Left renal pelvis (tissue), 4 donors: ENCODE measurements at places on chromosomes 12 and 14. TPM values are rescaled to one million over a fixed set of nuclear protein-coding genes. Genes with fewer than 3 reads are reported as not detected.

SMOC1 gene
- polyA plus RNA-seq: 1.6 TPM

RNU6-8 gene
- polyA plus RNA-seq: not detected

FKBP3 gene
- 129 TPM for polyA plus RNA-seq

LTBP2 gene
- 2.8 TPM for polyA plus RNA-seq

DTX1 gene
- polyA plus RNA-seq: 11.9 TPM

OR4E2 gene
- polyA plus RNA-seq: not detected

PPP1R3E gene
- 17.4 TPM for polyA plus RNA-seq

TGM1 gene
- 2.1 TPM for polyA plus RNA-seq

CLEC14A gene
- 17.0 TPM for polyA plus RNA-seq

LYZ gene
- 19.9 TPM for polyA plus RNA-seq

RTL1 gene
- polyA plus RNA-seq: 0.09 TPM

LRRC10 gene
- not detected for polyA plus RNA-seq

CALM1 gene
- polyA plus RNA-seq: 335 TPM

CLEC1B gene
- polyA plus RNA-seq: 0.78 TPM

ETFBKMT gene
- polyA plus RNA-seq: 3.1 TPM

KRT85 gene
- polyA plus RNA-seq: not detected

TAS2R8 gene
- polyA plus RNA-seq: not detected

KCNC2 gene
- polyA plus RNA-seq: 0.66 TPM

PROX2 gene
- polyA plus RNA-seq: 0.52 TPM

SGPP1 gene
- polyA plus RNA-seq: 37.4 TPM

A2M gene
- polyA plus RNA-seq: 249 TPM

CCDC197 gene
- not detected for polyA plus RNA-seq

P2RX7 gene
- polyA plus RNA-seq: 1.1 TPM

TOGARAM1 gene
- polyA plus RNA-seq: 28.0 TPM

PPP1R1A gene
- 54.6 TPM for polyA plus RNA-seq

HOXC9 gene
- polyA plus RNA-seq: 24.9 TPM

P2RX2 gene
- 0.64 TPM for polyA plus RNA-seq

RIPK3 gene
- polyA plus RNA-seq: 2.3 TPM

CFAP73 gene
- polyA plus RNA-seq: 0.27 TPM

TMCC3 gene
- polyA plus RNA-seq: 16.7 TPM

UNC79 gene
- 0.82 TPM for polyA plus RNA-seq

ZDHHC22 gene
- 0.70 TPM for polyA plus RNA-seq

SPTB gene
- polyA plus RNA-seq: 11.1 TPM

KLHDC1 gene
- 7.9 TPM for polyA plus RNA-seq

MFAP5 gene
- 18.1 TPM for polyA plus RNA-seq
